ENCODE measurements at places on chromosomes 3 and 15. TPM values are rescaled to one million over a fixed set of nuclear protein-coding genes. Genes with fewer than 3 reads are reported as not detected.

DNA sequence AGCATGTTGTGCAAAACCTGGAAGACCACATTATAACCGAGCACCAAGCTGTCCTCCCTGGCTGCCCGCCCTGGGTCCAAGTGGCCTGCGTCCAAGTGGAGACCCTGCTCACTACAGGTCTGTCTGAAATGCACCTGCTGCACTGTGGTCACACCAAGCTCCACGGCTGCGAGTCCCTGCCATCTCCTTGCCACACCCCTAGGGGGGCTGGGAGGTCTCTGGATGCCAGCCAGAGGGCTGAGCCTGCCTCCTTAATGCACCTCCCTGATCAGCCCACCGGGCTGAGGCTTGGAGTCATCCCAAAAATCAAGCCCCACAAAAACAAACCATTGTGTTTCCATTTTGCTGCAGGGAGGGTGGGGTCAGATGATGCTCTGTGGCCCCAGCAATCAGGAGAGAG is 187.1 kb downstream of the MEGF11 start:
- no peak for DNase-seq

The C3orf22 gene
- total RNA-seq: not detected

The SLC41A3 gene
- 65.7 TPM for total RNA-seq

GRCh38 chr15:88982946-88983342 is 69.8 kb upstream of the MFGE8 start:
- no peak for DNase-seq

The GPD1L gene
- 10.3 TPM for total RNA-seq

DNA sequence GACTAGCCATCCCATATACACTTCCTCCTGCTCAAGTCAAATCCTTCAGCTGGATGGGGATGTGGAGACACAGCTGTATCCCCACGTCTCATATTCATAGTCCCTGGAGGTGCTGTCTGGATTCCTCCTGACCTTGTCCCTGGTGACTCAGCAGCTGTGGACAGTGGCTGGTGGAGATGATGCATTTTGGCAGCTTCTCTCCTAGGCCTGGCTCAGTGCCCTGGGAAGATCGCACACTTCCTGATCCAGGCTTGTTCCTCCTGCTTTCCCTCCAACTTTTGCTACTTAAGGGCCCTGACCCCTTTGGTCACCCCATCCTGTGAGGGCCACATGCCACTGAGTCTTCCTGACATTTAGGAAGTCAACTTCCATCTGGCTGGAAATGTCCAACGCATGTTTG is 44.4 kb downstream of the ADAMTSL3 start:
- DNase-seq: peak; percentile 30

DNA sequence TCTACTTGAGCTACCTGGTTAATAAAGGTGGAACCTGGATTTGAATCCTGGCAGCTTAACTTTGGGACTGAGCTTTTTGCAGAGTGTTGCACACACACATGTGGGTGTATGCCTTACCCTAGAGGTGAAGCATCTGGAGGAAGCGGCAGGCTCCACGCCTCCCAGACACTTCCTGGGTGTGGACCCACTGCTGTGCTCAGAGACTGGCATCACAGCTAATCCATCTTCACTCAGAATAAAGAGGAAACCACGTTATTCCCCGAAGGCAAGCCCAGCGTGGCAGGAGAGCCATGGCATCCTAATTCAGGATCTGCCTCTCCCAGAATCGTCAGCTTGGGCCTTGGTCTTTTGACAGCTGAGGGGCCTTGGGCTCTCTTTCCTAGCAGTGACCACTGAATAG is 25.5 kb downstream of the CCDC13 start:
- no peak for DNase-seq

- peak; percentile 58 for DNase-seq
These were observed 96.4 kb upstream of the P3H2 start for GRCh38 chr3:190217081-190217480.

DNA sequence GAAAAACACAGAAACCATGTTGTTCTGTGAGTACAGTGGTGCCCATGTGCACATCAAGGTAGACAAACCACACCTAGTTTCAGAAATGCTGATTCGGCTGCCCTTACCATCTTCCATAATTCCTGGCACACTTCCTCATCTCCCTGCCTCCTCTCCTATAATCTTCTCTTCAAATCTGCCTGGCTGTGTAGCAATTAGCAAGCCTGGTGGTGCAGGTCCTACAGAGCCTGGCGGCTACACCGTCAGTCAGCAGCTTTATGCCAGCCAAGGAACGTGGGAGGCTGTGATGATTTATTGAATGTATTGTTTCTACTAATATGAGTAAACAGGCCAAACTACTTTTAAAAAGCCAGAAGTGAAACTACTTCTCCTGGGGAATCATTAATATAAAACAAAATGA is 106.8 kb downstream of the SEMA6D start:
- no peak for DNase-seq

The AHSG gene
- not detected for total RNA-seq

- DNase-seq: no peak
These were observed 204.5 kb downstream of the AKAP13 start for GRCh38 chr15:85584872-85585271.

- DNase-seq: peak; percentile 43
These were observed 49.9 kb downstream of the CNTN3 start for GRCh38 chr3:74564560-74564959.

The SLC27A2 gene
- not detected for total RNA-seq

GRCh38 chr3:146969356-146969755 is 364.2 kb upstream of the PLSCR5 start:
- peak; percentile 59 for DNase-seq

The OR5K2 gene
- total RNA-seq: not detected

DNA sequence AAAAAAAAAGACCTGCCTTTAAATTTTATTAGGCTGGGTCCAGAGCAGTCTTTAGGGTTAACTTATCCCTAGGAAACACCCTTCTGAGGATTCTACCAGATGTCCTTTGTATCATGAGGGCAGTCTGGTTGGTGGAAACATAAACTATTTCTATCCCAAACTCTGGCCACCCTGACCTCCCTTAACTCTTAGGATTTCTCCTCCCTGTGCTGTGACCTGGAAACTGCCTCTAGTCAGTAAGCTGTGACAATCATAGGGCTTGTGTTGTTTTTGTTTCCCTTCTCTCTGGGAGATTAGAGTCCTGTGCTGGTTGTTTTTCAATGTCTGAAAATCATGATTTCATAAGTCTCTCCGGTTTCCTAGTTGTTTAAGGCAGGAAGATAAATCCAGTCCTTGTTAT is 78.1 kb downstream of the TNFAIP8L3 start:
- no peak for DNase-seq

The WWTR1 gene
- 205 TPM for total RNA-seq

DNA sequence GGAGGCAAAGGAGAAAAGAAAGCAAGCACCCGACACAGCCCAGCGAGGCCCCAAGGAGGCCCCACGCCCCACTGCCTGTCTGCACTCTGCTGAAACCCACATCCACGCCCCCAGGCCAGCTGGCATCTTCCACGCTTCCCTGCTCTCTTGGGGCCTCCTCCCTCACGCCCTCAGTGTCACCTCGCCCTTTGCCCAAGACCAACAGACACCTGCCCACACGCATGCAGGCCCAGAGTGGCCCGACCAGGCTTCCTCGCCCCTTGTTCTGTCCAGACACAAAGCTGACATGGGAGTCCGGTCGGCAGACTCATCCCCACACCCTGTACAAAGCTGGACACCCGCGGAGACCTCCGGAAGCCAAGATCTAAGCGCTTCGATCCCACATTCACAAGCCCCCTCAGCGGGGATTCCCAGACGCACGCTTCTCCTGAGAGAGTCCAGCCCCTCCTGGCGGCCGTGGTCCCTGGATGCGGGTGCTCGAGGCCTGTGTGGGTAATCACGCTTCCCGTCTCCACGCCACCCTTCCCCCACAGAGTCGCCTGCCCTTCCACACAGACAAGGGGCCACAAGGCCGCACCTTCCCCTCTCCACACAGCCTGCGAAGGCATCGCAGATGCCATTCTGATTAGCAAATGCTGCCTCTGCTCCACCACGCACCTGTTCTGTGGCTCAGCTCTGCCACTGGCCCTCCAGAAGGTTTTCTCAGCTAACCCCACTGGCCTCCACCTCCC is 176.6 kb downstream of the XXYLT1 start:
- no peak for DNase-seq

The PLA1A gene
- total RNA-seq: 1.1 TPM

GRCh38 chr3:12356175-12356574 is 67.3 kb downstream of the PPARG start:
- DNase-seq: no peak

- DNase-seq: no peak
These were observed 107.6 kb downstream of the TGFBR2 start for GRCh38 chr3:30713885-30714503.

DNA sequence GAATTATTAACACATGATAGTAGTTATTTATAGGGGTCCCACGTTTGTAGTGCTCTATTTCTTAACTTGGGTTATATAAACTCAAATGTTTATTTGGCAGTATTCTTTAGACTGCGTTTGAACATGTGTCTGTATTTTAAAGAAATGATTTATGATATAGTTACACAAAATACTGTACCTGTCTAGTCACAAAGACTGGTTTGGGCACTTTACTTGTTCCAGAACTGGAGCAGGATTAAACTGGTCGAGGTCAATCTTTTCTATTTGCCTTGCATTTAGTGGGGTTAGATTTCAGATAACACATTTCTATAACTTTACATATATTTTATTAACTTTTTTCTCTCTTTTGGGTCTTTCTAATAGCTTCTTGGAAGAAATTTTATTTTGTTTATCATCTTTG is 39.5 kb downstream of the HACD3 start:
- no peak for DNase-seq

Measured in fibroblast of the aortic adventitia (primary cell).